Hematopoietic multipotent progenitor cell treated with erythropoietin and hydrocortisone succinate and interleukin-3 and kit ligand, for 6 days (in vitro differentiated cells): ENCODE measurements at places on chromosomes 2 and 18.

DNA sequence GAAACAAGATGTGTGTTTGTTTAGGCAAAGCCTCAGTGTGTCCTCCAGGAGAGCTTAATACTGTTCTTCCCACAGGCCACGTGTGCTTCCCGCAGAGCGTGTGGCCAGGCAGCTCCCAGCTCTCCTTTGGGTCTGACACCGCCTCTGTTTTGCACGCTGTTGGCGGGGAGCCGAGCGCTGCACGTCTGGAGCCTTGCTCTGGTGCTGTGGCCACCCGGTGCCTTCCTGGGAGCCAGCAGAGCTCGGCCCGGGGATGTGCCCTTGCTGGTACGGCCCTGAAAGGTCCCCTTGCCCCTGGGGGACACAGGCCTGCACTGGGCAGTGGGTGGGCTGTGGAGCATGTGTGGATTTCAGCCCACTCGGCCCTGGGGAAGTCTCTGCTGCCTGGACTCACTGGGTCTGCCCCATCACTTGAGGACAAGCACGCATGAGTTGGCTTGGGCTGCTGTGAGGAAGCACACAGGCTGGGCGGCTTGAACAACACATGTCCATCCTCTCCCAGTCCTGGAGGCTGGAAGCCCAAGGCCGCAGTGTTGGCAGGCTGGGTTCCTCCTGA, 160.7 kb upstream of the HDAC4 start:
- no peak for DNase-seq

DNA sequence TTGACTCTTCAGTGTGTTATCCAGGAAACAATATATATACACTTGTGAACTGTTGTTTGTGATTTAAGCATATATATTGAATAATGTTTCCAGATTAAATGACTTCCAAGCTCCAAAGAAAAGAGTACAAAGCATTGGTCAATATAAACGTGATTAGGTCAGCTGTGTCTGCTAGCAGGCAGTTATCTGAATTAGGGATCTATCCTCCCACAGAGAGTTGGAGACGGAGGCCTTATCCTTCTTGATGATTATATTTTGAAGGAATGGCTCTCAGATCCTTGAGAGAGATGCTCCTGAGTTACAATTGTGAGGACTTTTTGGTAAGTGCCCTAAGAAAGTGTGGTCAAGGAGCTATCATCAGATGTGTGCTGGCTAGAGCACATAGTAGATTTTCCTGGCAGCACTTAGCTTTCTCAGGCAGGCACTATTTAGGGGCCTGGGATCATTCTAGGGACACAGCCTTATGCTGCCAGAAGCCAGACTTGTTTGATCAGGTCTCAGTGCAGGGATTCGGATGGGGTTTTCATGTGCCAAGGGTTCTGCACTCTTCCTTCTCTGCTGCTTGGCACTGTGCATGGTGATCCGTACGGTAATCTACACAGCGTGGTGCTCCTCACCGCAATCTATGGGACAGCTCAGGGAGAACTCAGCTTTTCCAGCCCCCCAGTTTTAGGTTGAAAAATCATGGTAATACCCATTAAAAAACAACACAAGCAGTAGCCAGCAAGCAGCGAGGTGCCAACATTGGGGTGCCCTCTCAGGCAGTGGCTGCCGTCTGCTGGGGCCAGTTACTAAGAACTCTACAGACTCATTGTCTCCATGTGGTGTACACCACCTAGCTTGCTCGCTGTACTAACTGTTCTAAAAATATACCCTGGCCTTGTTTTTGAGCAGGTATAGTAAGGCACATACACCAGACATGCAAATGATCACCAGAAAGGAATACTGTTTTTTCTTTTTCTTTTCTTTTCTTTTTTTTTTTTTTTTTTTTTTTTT, 8.0 kb upstream of the ZDBF2 start:
- no peak for DNase-seq

GRCh38 chr18:50653402-50654093, 93.7 kb downstream of the MAPK4 start:
- no peak for DNase-seq

DNA sequence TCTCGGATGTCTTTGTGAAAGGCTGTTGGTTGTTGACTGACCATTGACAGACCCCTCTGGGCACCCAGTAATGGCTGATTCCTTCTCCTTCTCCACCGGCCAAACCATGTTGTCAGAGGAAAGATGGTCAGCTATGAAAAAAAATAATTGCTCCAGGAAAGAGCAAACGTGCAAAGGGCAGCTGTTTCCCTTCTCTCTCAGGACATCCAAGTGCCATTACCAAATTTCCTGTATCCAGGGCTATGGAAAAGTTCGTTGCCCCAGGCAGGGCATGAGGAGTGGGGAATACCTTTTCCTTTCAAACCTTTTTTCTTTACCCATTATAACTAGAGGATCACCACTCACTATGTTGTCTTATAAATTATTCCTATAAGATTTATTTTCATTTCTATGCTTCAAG, 321.5 kb upstream of the HNRNPA3 start:
- DNase-seq, result no peak

- DNase-seq, result peak; percentile 44
Measured at GRCh38 chr18:11981543-11982366, 448 bp downstream of the IMPA2 start.

- no peak for DNase-seq
Measured at GRCh38 chr18:55790296-55790695, 202.3 kb upstream of the TCF4 start.

DNA sequence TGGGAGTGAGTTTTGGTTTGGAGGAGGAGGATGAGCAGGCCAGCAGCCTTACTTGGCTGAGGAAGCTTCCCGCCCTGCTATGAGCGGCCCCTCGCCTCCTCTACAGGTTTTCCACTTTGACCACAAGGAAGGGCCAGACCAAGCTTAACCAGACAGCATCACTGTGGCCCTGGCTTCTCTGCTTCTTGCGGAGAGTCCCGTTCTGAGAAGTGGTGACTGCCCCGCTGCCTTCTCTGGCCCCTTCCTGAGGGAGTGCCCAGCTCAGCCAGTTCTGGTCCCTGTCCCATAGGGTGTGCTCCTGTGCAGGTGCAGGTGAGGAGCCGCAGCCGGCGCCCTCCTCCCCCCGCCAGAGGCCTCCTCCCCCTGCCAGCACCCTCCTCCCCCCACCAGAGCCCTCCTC, 101.0 kb downstream of the FAM210A start:
- DNase-seq, result no peak

- DNase-seq, result no peak
Measured at GRCh38 chr2:236370847-236371409, 106.7 kb upstream of the ASB18 start.

DNA sequence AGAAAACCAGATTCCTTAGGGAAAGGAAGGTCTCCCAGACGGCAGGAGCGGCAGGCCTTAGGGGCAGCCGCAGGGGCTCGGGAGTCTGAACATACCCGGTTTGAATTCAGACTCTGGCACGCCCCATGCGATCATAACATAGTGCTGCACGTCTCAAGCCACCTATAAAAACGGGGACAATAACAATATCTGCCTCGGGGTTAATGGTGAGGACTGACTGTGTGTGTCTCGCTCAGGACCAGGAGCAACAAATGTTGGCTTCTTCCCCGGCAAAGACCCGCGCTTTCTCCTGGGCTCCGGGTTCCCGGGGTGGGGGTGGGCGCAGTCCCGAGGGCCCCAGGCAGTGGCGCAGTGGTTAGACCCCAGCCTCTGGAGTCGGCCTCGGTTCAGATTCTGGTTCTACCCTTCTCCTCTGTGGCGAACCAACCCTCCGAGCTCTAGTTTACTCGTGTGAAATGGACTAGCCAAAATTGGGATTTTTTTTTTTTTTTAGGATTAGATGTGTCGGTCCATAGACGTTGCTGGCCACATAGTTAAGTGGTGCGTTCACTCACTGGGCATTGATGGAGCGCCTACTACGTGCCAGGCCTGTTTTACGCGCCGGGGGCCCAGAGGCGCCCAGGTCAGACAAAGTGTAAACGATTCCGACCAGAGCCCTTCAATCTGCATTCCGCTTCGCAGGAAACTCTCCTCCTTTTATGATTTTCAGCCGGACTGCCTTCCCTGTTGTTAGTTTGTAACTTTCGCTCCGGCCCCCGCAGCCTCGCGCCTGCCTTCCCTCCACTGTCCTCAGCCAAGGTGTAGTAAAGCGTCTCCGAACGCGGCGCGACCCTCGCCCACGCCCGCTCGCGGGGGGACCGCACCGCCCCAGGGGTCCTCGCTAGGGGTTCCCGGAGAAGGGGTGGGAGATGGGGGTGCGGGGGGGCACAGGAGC, 820 bp upstream of the SH3BP4 start:
- peak; percentile 20 for DNase-seq

GRCh38 chr2:192413812-192414681, 219.3 kb upstream of the TMEFF2 start:
- DNase-seq, result no peak

GRCh38 chr2:156470975-156471583, 34.9 kb downstream of the GPD2 start:
- peak; percentile 45 for DNase-seq
